Stimulated activated naive CD4-positive, alpha-beta T cell (primary cell): ENCODE measurements at places on chromosomes 1 and 21.
A peak's percentile ranks its signal among the peaks of the same experiment; 100 is the strongest.

DNA sequence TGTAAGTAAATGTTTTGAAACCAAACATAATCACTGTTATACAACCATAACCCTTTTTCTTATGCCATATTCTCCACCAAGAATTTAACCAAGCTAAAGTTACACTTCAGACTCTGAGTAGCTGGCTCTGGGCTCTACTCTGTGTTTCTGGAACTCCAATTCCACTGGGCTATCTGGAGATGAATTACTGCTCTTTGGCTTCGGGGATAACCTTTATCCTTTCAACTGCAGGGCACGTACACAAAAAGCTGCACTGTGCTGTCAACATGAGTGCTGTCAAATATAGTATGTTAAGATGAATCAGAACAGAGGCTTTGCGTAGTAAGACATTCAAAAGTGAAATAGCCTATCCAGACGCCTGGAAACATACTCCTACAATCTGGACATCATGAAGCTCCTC lies 500.6 kb downstream of the LTN1 start:
- DNase-seq, result no peak

DNA sequence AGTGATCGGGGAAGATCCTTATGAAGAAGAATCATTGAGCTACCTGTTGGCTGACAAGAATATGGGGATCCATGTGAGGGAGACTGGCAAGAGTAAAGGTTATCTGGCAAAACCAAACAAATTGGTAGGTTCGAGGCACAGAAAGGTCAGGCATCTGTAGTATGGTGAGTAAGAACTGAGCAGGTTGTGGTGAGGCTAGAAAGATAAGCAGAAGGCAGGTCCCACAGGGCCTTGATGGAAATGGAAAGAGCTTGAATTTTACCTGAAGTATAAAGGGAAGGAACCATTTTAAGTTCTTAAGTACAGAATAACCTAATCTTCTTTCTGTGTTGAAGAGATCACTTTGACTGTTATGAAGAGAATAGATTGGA lies 11.1 kb downstream of the PTPRC start:
- no peak for DNase-seq

DNA sequence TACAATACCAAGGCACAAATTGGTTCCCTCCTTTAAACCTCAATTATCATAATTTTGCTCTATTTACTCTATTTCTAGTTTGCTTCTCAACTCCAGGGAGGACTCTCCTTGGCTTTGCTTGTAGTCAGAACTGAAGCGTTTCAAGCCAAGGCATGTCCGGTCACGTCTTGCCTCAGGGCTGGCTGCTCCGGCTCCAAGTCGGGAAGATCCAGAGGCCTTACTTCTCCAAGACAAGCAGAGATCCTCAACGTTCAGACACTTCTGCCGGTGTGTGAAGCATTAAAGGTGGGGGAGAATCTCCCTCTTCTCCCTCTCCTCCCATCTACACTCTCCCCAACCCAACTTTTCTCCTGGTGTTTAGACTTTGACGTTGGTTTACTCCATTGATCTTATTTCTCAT lies 7.2 kb upstream of the HHAT start:
- no peak for DNase-seq

GRCh38 chr1:80202118-80202517 lies 1195.6 kb upstream of the ADGRL4 start:
- DNase-seq, result no peak

GRCh38 chr1:233183226-233184020 lies 112.1 kb downstream of the PCNX2 start:
- no peak for DNase-seq

DNA sequence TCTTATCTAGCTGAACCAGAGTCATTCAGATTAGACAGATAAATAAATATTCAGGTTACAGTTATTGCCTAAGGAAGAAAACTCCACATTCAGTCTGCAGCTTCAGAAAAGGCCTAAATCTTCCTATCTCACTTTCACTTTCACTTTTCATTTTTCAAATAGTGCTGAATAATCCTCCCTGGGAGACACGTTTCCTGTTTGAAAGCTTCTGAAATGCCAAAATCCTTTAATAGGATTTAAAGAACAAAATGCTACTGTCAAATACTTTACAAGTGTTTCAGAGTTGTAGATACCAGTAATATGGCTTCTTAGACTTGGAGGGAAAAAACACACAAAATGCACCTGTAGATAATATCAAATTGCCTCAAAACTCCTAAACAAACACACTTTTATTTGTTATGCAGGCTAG lies 3.9 kb downstream of the PSMB2 start:
- DNase-seq, result peak; percentile 24

DNA sequence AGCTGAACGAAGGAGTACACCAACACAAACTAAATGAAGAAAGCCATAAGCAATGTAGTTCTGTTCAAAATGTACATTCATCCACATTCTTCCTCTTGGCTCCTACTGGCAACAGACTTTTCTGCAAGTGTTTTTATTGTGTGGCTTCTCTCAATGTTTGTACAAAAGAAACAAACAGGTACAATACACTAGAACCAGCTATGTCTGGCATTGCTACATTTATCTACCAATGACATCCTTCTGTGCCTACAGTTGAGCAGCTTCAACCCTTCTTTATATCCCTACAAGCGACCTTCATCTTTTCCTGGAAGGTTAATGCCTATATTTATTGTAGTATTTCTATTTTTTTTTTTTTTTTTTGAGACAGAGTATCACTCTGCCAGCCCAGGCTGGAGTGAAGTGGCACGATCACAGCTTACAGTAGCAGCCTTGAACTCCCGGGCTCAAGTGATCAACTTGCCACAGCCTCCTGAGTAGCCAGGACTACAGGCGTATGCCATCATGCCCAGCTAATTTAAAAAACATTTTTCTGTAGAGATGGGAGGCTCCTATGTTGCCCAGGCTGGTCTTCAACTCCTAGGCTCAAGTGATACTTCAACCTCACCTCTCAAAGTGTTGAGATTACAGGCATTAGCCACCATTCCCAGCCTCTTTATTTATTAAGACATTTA lies 89.3 kb downstream of the ASH1L start:
- no peak for DNase-seq

DNA sequence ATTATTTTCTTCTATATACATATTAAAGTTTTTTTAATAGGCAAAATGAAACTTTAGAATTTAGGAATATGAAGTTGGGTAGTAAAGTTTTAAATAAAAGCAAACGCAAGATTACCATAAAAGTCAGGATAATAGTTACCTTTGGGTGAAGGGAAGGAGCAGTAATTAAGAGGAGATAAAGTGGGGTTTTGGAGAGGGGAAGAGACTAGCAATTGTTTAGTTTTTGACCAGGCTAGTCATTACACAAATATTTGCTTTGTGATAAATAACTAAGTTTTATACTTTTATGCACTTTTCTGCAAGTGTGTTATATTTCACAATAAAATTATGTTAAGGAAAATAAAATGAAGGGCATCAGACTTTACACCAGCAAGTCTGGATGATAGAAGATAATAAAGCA lies 27.7 kb upstream of the GUCA2B start:
- no peak for DNase-seq

DNA sequence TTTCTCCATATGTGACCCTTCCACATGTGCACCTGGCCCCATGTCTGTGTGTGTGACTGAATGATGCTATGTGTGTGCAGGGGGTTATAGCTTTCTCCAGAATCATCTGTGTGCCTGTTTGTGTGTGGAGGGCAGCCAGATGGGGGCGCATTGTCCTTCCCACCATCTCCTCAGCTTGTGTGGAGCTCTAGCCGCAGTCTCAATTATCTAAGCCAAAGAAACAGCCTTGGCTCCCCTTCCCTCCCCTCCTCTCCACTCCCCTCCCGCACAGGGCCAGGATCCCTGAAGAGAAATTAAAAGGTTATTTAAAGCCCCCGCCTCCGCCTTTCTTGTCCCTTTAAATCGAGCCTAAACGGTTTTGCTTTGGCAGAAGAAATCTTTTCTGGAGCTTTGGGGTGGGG lies 1.8 kb upstream of the DMBX1 start:
- DNase-seq, result no peak
